ENCODE measurements at places on chromosomes 2 and 18. TPM values are rescaled to one million over a fixed set of nuclear protein-coding genes. Genes with fewer than 3 reads are reported as not detected.
A peak's percentile ranks its signal among the peaks of the same experiment; 100 is the strongest.

EMILIN2 gene
- 3.2 TPM for total RNA-seq

RNU2-63P gene
- not detected for total RNA-seq

NTSR2 gene
- total RNA-seq = not detected

C2orf66 gene
- not detected for total RNA-seq

TMEM247 gene
- not detected for total RNA-seq

DNA sequence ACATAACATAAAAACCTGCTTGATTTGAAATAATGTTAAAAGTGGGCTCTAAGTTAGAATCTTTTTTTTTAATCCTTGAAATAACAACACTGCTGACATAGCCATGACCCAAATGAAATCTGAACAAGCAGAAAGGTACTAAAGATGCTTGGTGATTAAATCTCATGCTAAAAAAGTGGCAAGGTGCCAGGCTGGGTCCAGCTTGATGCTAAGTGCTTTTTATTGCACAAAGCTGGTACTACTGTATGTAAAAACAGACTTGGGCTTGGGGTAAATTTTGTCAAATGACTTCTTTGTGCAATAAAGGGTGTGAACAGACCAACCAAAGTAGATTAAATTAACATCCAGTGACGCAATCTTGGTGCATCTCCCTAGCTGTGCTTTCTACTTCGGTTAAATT lies 13.4 kb downstream of the BCL11A start:
- no peak for DNase-seq
- H3K4me1 ChIP-seq = peaks cover 100% of the 10 kb centered on the region
- no peak overlapping the region for H3K27ac ChIP-seq
- H3K27me3 ChIP-seq = no peaks in the 10 kb centered on the region
- H3K4me3 ChIP-seq = no peak overlapping the region

GRCh38 chr2:201402651-201403562 lies 45.8 kb upstream of the FLACC1 start:
- no peak for DNase-seq
- H3K27ac ChIP-seq = no peak overlapping the region
- no peaks in the 10 kb centered on the region for H3K27me3 ChIP-seq
- H3K4me1 ChIP-seq = peaks cover 5% of the 10 kb centered on the region

GRCh38 chr18:55509631-55510324 lies 78.2 kb downstream of the TCF4 start:
- no peaks in the 10 kb centered on the region for H3K36me3 ChIP-seq
- H3K4me3 ChIP-seq = peak overlapping the region; percentile 50
- DNase-seq = no peak
- H3K27ac ChIP-seq = peak overlapping the region; percentile 79

GRCh38 chr2:96554293-96555145 lies 18.0 kb downstream of the ARID5A start:
- H3K36me3 ChIP-seq = peaks cover 13% of the 10 kb centered on the region
- no peak overlapping the region for H3K4me3 ChIP-seq
- peaks cover 7% of the 10 kb centered on the region for H3K4me1 ChIP-seq
- DNase-seq = no peak
- H3K27me3 ChIP-seq = no peaks in the 10 kb centered on the region

- peaks cover 17% of the 10 kb centered on the region for H3K27me3 ChIP-seq
- DNase-seq = no peak
- H3K36me3 ChIP-seq = no peaks in the 10 kb centered on the region
- H3K4me3 ChIP-seq = peak overlapping the region; percentile 59
- H3K4me1 ChIP-seq = peaks cover 7% of the 10 kb centered on the region
Observed at GRCh38 chr2:169768262-169768995, 30.2 kb upstream of the SSB start.

DNA sequence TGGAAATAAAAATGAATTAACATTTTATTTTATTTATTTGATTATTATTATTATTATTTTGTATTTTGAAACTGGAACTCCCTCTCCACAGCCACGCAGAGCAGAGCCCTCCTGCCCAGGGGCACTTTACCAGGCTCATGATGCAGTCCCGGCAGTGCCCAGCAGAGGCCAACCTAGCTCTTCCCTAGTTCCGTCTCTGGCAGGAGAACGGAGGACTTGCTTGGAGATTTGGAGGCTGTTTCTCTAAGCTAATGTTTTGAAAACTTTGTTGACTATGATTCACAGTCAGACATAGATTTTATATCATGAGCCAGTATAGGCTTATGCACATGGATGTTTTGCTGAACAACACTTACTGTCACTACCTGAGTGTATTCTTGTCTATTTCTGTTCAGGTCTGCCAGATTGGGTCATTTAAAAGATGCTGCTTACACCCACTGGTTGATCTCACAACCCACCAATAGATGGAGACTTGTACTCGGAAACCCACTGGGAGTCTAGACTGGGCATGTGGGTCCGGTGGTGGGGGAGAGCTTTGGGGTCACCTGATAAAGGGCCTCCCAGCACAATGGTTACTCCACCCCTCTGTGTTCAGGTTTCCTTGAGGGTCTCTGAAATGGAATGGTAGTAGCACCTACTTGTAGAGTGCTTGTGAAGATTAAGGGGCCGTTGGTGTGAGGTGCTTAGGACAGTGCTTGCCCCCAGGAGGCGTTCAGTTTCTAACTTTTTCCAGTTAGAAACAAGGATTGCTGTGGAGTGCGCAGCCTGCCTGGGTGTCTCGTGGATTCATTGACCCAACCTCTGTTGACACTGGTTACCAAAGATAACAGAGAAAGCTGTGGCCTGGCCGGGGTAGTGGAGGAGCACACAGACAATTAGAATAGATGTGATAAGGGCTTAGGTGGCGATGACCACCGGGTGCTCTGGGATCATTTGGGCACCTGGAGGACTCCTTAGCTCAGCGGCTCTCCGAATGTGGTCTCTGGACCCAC lies 177.3 kb downstream of the HAUS1 start:
- H3K4me1 ChIP-seq = peaks cover 7% of the 10 kb centered on the region
- no peaks in the 10 kb centered on the region for H3K36me3 ChIP-seq
- no peak for DNase-seq
- no peak overlapping the region for H3K27ac ChIP-seq
- no peaks in the 10 kb centered on the region for H3K27me3 ChIP-seq

GRCh38 chr18:10457767-10458166 lies 3.3 kb downstream of the APCDD1 start:
- H3K36me3 ChIP-seq = no peaks in the 10 kb centered on the region
- peak overlapping the region; percentile 83 for H3K4me3 ChIP-seq
- H3K27ac ChIP-seq = no peak overlapping the region
- peaks cover 17% of the 10 kb centered on the region for H3K4me1 ChIP-seq
- DNase-seq = no peak

DNA sequence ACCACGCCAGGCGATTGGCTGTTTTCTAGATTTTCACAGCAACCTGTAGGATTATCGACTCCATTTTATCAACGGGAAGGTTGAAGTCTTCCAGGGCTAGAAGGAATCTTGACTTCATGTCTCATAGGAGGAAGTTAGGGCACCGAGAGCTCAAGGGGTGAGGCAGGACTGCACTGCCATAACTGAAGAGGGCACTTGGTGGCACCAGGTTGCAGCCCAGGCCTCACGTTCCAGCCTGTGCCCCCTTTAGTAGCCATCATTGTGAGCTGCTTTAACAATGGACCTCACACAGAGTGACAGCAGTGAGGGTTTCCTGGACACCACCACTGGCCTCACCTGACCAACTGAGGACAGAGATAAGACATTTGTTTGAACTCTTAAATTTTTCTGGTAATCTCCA lies 22.9 kb upstream of the RPL37A start:
- H3K27me3 ChIP-seq = no peaks in the 10 kb centered on the region
- no peak overlapping the region for H3K4me3 ChIP-seq
- H3K4me1 ChIP-seq = no peaks in the 10 kb centered on the region
- peaks cover 13% of the 10 kb centered on the region for H3K36me3 ChIP-seq
- DNase-seq = no peak

DNA sequence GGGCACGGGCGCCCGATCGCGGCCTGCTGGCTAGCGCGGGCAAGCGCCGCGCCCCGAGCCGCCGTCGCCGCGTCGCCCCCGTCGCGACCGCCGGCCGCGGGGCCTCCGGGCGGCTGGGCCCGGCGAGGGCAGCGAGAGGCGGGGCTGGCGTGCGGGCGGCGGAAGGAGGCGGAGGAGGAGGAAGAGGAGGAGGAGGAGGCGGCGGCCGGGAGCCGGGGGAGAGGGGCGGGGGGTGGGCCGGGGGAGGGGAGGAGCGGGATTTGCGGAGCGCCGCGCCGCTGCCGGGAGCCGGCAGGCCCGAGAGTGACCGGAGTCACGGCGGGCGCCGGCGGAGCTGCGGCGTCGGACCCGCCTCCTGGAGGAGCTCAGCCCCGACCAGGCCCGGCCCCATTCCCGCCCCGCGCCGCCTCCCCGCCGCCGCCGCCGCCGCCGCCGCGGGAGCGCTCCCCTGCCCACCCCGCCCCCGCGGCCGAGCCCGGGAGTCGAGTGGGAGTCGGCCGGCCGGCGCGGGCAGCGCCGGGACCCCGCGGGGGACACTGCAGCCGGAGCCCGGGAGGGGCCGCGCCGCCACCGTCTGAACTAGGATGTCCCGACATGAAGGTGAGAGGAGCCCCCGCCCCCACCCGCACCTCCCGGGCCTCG lies at the start of gene KCMF1:
KCMF1 (plus strand) TSS at position 294 of the 642 bp plus-strand sequence; CDS start at position 585, 291 bp downstream.
- DNase-seq = no peak
- peaks cover 12% of the 10 kb centered on the region for H3K36me3 ChIP-seq
- H3K27ac ChIP-seq = peak within 1 kb of the TSS; percentile 100
- H3K4me1 ChIP-seq = peaks cover 13% of the 10 kb centered on the region
- H3K4me3 ChIP-seq = peak within 1 kb of the TSS; percentile 90

DNA sequence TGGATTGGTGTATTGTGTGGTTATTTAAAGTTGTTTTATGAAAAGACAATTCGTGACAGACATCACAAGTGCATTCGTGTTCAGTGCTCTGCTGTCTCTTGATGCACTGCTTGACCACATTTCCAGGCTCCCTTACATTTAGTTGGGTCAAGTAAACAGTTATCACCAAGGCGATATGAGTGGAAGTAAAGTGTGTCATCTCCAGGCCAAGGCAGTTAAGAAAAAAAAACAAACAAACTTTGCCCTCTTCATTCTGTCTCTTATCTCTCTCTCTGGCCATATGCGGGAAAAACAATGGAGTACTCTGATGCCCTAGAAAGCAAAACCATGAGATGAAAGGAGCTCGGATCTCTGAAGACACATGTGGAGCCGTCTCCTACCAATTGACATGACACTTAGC lies 131.1 kb downstream of the DSEL start:
- no peaks in the 10 kb centered on the region for H3K4me1 ChIP-seq
- H3K36me3 ChIP-seq = no peaks in the 10 kb centered on the region
- no peak overlapping the region for H3K4me3 ChIP-seq
- H3K27ac ChIP-seq = no peak overlapping the region

DNA sequence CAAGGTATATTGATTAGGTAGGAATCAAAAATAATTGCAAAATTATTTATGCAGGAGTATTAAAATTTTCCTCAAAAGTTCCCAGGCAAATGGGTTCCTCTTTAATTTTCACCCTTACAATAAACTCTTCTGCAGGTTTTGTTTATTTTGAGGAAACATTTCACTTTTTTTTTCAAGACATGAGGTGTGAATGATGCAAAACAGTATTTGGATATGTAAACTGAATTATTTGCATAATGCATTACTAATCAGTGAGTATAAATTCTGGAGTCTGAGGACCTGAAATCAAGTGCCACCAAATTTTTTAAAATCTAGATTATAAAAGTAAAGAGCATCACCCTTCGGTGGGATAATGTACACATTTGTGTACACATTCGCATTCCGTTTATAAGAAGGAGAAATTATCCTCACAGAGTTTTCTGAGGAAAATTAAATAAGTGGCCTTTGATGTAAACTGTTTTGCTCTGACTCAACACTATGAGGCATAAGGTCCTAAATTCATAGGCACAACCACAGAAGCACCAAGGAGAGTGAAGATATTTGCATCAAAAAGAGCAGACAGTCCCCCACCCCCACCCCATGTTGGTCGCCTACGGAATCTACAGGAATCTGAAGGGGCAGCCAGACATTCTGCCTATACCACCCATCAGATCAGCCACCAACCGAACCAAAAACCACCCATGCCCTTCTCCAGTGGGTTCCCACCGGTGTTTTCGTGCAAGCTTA lies 33.1 kb downstream of the BCL11A start:
- H3K4me3 ChIP-seq = no peak overlapping the region
- no peaks in the 10 kb centered on the region for H3K36me3 ChIP-seq
- H3K4me1 ChIP-seq = peaks cover 61% of the 10 kb centered on the region
- H3K27me3 ChIP-seq = no peaks in the 10 kb centered on the region
- no peak overlapping the region for H3K27ac ChIP-seq

- no peak for DNase-seq
- no peaks in the 10 kb centered on the region for H3K27me3 ChIP-seq
- no peak overlapping the region for H3K4me3 ChIP-seq
- no peak overlapping the region for H3K27ac ChIP-seq
- H3K4me1 ChIP-seq = no peaks in the 10 kb centered on the region
Observed at GRCh38 chr18:42929181-42929580, 186.3 kb downstream of the RIT2 start.

- no peaks in the 10 kb centered on the region for H3K36me3 ChIP-seq
- DNase-seq = no peak
- H3K4me1 ChIP-seq = no peaks in the 10 kb centered on the region
- no peak overlapping the region for H3K4me3 ChIP-seq
- H3K27ac ChIP-seq = no peak overlapping the region
Observed at GRCh38 chr2:39039072-39039471, 81.8 kb downstream of the SOS1 start.

DNA sequence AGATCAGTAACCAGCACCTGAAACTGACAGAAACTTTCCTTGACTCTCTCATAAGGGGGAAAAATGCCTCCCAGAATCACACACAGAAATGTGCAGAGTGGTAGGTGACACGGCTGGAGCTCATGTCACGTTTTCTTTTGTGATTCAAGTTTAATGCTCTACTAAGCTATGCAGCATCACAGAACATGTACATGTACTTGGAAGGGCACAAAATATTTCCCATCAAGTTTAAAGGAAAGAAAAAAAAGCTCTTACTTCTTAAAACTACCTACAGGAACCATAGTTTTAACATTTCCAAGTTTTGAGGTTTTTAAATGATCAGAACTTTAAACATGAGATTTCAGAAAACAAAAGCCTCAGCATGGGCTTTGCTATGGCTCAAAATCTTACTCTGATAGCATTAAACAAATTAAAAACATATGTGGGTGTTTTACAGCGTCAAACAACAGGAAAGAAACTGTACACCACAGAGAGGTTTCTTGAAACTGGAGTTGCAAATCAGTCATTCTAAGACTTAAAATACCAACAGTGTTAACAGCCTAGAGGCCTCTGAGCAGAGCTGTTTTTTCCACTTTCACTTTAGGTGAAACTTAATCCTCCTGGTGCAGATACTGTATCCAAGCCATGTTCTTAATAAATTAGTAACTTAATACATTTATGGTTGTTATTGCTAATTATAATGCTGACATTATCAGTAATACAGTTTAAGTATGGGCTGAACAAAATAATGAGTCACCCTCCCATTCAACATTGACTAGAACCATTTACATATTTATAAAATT lies 30.1 kb downstream of the MBP start:
- peaks cover 3% of the 10 kb centered on the region for H3K36me3 ChIP-seq
- peaks cover 27% of the 10 kb centered on the region for H3K4me1 ChIP-seq
- H3K27me3 ChIP-seq = no peaks in the 10 kb centered on the region
- H3K27ac ChIP-seq = peak overlapping the region; percentile 92
- H3K4me3 ChIP-seq = no peak overlapping the region

GRCh38 chr2:113053666-113054065 lies 999 bp upstream of the IL36B start:
- no peak for DNase-seq
- no peaks in the 10 kb centered on the region for H3K4me1 ChIP-seq
- no peak overlapping the region for H3K27ac ChIP-seq
- H3K36me3 ChIP-seq = no peaks in the 10 kb centered on the region
- H3K27me3 ChIP-seq = no peaks in the 10 kb centered on the region

- no peaks in the 10 kb centered on the region for H3K4me1 ChIP-seq
- no peak overlapping the region for H3K4me3 ChIP-seq
- H3K27ac ChIP-seq = no peak overlapping the region
- no peaks in the 10 kb centered on the region for H3K27me3 ChIP-seq
Observed at GRCh38 chr18:40380686-40381439, 1574.2 kb upstream of the PIK3C3 start.

All from esophagus squamous epithelium (tissue), 5 donors.